ENCODE measurements at places on chromosomes 11 and 22.

GRCh38 chr11:35787013-35787504 is 124.5 kb downstream of the TRIM44 start:
- peak; percentile 88 for DNase-seq

- no peak for DNase-seq
Observed at GRCh38 chr11:115393950-115394349, 110.3 kb downstream of the CADM1 start.

DNA sequence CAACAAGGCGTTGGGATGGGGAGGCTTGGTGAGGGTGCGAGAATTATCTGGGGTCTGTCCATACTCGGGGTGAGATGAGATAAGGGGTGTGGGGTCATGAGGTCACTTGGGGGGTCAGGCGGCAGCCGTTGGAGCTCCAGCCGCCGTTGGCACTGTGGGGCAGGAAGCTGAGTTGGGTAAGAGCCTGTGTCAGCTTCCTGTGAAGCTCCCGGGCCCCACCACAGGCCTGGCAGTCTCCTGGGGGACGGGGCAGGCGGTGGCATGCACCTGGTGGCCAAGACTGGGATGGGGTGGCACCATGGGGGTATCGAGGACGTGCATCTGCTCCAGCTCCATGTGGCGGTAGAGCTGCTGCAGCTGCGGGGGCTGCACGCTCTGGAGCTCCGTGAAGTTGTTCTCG is 7.1 kb upstream of the MYBPC3 start:
- no peak for DNase-seq

DNA sequence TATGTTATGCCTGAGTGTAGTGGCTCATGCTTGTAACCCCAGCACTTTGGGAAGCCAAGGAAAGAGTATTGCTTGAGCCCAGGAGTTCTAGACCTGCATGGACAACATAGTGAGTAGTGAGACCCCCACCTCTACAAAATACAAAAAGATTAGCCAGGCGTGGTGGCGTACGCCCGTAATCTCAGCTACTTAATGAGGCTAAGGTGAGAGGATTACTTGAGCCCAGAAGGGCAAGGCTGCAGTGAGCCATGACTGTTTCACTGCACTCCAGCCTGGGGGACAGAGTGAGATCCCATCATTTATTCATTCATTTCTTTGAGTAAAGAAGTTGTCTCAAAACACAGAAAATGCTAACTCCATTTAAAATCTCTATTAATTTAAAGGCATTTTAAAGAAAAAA is 1061.6 kb downstream of the JRKL start:
- no peak for DNase-seq

GRCh38 chr11:77617892-77618291 is 19.7 kb downstream of the CLNS1A start:
- no peak for DNase-seq

DNA sequence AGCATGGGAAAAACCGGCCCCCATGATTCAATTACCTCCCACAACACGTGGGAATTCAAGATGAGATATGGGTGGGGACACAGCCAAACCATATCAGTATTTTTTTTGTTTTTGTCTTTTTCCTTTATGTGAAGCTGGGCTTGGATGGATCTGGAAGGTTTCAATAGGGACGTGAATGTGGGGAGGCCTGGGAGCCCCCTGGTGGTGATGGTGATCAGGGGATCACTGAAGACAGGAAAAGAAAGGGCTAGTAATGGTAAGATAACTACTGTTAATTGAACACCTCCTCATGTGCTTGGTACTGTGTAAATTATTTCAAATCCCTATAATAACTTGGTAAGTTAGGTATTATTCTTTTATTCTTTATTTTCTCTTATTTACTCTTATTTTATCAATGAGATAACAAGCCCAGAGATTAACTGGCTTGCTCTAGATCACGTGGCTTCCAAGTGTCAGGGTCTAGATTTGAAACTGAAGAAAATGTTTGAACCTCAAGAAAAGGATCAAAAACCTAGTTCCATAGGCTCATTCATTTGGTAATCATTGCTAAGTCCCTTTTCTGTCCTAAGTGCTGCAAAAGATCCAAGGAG is 364.2 kb downstream of the TENM4 start:
- DNase-seq, result no peak

Data from eye (tissue), 1 donor.